ENCODE measurements at places on chromosomes 3 and 15. TPM values are rescaled to one million over a fixed set of nuclear protein-coding genes. Genes with fewer than 3 reads are reported as not detected.

The CGNL1 gene
- 38.1 TPM for total RNA-seq

The CD200R1 gene
- total RNA-seq: 3.2 TPM

The FBXL22 gene
- 0.71 TPM for total RNA-seq

The ARGFX gene
- not detected for total RNA-seq

The ASB14 gene
- total RNA-seq: not detected

The PATL2 gene
- 2.9 TPM for total RNA-seq

The LOXL1 gene
- 16.6 TPM for total RNA-seq

The RBMS3 gene
- 161 TPM for total RNA-seq

The SNX22 gene
- total RNA-seq: 2.1 TPM

The TRA2B gene
- 104 TPM for total RNA-seq

The SAMD7 gene
- not detected for total RNA-seq

The HTR3E gene
- not detected for total RNA-seq

The SYNM gene
- 33.7 TPM for total RNA-seq

The MESP2 gene
- total RNA-seq: 0.45 TPM

The ST3GAL6 gene
- 25.1 TPM for total RNA-seq

The FETUB gene
- total RNA-seq: not detected

The DUOXA2 gene
- total RNA-seq: not detected

The KLHL40 gene
- total RNA-seq: 0.13 TPM

The FBXW12 gene
- total RNA-seq: 0.27 TPM

The ESYT3 gene
- 12.6 TPM for total RNA-seq

The CCDC191 gene
- total RNA-seq: 13.9 TPM

The DNAH1 gene
- 20.1 TPM for total RNA-seq

The SCAMP5 gene
- 7.6 TPM for total RNA-seq

Data from sciatic nerve (tissue), 2 donors.